Muscle of arm (tissue), 14 donors: ENCODE measurements at places on chromosomes 5 and 9. TPM values are rescaled to one million over a fixed set of nuclear protein-coding genes. Genes with fewer than 3 reads are reported as not detected.

Gene TTC16
- 0.09 TPM for polyA plus RNA-seq

Gene NR2F1
- 5.4 TPM for polyA plus RNA-seq

Gene CNTNAP3
- 2.8 TPM for polyA plus RNA-seq

Gene CCIN
- 0.78 TPM for polyA plus RNA-seq

Gene CEMIP2
- polyA plus RNA-seq = not detected

Gene CER1
- polyA plus RNA-seq = 0.27 TPM

Gene CRB2
- polyA plus RNA-seq = not detected

Gene RAD50
- 18.7 TPM for polyA plus RNA-seq

Gene SPAG8
- polyA plus RNA-seq = 1.7 TPM
